ENCODE measurements at places on chromosomes 1 and 21. TPM values are rescaled to one million over a fixed set of nuclear protein-coding genes. Genes with fewer than 3 reads are reported as not detected.

TNFRSF4 gene
- total RNA-seq = not detected

SAMD11 gene
- total RNA-seq = 5.9 TPM

OR2AK2 gene
- total RNA-seq = not detected

PAPPA2 gene
- total RNA-seq = 0.18 TPM

OR2L5 gene
- not detected for total RNA-seq

BRINP2 gene
- not detected for total RNA-seq

APCS gene
- not detected for total RNA-seq

DAP3 gene
- total RNA-seq = 48.6 TPM

LAMC2 gene
- 2.3 TPM for total RNA-seq

C21orf91 gene
- 13.1 TPM for total RNA-seq

LRRN2 gene
- total RNA-seq = not detected

TRIM67 gene
- total RNA-seq = not detected

SYT2 gene
- under 0.01 TPM for total RNA-seq

MYOC gene
- total RNA-seq = not detected

KCNJ6 gene
- total RNA-seq = under 0.01 TPM

ZNF648 gene
- total RNA-seq = not detected

METTL25B gene
- total RNA-seq = 2.3 TPM

TCHH gene
- not detected for total RNA-seq

APOBEC4 gene
- not detected for total RNA-seq

IGSF9 gene
- not detected for total RNA-seq
